Left hindlimb (tissue), 1 donor: ENCODE measurements at places on chromosomes 1 and 21.

DNA sequence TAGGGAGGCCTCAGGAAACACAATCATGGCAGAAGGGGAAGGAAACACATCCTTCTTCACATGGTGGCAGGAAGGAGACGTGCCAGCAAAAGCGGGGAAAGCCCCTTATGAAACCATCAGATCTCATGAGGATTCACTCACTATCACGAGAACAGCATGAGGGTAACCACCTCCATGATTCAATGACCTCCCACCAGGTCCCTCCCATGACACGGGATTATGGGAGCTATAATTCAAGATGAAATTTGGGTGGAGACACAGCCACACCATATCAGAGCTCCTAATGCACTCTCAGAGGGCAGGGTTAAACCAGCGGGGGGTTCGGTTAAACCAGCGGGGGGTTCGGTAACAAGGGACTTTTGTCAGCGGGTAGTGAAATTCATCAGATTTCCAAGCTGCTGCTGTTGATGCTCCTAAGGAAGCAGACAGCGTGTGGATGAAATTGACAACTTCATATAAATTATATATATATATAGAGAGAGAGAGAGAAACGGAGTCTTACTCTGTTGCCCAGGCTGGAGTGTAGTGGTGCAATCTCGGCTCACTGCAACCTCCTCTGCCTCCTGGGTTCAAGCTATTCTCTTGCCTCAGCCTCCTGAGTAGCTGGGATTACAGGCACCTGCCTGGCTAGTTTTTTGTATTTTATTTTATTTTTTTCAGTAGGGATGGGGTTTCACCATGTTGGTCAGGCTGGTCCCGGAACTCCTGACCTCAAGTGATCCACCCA lies 4.2 kb downstream of the CSTB start:
- DNase-seq = no peak

DNA sequence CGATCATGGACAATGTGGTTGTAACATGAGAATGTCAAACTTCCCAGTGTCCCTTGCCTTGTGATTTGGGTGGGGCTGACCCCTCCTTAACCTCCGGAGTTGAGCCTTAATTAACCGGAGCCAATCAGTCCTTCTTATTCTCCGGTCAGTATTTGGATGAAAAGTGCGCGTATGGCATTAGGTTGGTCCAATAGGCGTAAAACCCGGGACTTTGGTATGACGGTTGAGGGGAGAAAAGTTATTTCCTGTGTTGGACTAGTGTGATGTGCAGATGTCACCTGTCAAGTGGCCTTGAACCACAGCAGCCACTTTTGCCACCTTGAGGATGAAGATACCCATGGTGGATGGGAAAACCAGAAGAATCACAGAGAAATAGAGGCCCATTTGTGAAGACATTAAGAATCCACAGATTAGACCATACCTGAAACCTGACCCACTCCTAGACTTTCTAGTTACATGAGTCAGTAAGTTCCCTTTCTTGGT lies 5.1 kb downstream of the PAFAH2 start:
- DNase-seq = no peak

GRCh38 chr1:84830136-84830535 lies 62.9 kb downstream of the LPAR3 start:
- DNase-seq = no peak

DNA sequence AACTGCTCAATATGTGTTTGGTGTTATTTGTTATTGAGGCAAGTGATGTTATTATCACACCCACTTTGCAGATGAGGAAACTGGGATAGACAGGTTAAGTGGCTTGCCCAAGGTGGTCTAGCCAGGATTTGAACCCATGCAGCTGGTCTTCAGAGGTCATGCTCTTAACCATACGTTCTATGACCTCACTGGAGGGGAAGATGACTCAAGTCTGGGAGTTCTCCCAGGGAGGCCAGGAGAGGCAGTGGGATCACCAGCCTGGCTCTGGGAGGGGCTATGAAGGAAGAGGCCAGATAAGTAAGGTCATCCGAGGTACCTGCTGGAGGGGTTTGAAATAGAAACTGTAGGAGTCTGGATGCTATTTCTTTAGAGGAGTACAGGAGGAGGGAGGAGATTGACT lies 95.3 kb downstream of the NAV1 start:
- no peak for DNase-seq

- DNase-seq = no peak
Observed at GRCh38 chr1:72846476-72847278, 564.3 kb upstream of the NEGR1 start.

DNA sequence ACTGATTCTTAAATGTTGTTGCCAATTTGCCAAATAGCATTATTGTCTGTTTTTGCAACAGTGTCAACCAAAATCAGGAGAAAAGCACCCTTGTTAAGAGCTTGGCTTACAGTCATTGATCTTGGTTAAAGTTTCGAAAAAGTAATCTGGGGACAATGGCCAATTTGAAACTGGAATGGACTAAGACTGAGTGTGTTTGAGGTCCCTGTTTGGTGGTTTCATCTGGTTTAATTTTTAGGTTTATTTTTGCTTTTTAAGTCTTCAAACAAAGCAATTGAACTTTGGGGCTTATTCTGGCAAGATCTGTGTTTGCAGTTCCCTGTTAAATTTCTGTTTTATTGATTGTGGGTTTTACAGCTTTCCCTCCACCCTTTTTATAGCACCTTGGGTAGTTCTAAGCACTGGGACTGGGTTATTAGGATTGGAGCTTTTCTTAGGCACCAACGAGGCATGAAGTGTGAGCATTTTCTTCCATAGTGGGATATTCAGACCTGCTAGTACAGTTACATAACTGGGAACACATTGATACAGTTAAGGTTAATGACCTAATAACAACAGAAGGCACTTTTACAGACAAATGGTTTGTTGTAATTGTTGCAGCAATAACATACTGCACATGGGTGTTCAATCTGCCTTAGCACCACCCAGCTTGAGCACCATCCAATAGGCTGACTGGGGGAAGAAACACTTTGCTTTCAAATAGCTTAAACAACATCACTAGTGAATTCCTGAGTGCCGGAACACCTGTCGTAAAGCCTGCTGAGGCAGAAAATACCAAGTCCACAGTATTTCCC lies 40.6 kb upstream of the MAP10 start:
- no peak for DNase-seq
